ENCODE measurements at places on chromosomes 4 and X.

DNA sequence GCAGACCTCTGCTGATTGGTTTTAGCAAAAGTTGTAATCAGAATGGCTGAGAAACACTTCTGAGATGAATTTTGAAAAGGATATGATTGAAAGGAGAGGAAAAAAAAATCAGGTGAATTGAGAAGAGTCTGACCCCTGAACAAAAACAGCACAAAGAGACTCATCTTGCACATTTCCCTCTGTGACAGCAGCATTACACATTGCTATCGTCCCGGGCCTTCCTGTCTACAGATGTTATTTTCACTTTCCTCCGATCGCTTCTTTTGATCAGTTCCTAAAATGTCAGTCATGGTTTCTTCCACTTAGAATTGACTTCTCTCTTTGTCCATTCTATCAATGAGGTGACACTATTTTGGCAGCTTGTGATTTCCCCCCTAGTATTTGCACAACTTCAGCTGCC is 262.6 kb downstream of the GPC3 start:
- DNase-seq, result no peak

- no peak for DNase-seq
Observed at GRCh38 chr4:15027921-15028435, 25.7 kb downstream of the CPEB2 start.

DNA sequence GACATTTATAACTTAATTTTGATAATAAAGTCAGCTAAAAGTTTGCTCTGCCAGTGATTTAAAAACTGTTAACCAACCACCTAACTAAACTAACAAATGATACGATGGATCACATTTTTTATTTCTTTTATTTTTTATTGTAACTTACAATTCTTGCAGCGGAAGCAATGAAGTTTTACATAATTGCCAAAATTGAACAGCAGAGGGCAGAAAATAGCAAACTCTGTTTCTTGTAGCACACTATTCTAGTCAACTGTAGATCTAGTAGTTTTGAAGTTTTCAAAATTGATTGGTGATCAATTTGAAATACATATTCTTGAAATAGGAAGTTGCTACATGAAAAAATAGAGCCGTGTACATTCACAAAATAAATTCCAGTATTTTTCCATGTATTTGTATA is 2.8 kb upstream of the GRIA2 start:
- DNase-seq, result no peak

DNA sequence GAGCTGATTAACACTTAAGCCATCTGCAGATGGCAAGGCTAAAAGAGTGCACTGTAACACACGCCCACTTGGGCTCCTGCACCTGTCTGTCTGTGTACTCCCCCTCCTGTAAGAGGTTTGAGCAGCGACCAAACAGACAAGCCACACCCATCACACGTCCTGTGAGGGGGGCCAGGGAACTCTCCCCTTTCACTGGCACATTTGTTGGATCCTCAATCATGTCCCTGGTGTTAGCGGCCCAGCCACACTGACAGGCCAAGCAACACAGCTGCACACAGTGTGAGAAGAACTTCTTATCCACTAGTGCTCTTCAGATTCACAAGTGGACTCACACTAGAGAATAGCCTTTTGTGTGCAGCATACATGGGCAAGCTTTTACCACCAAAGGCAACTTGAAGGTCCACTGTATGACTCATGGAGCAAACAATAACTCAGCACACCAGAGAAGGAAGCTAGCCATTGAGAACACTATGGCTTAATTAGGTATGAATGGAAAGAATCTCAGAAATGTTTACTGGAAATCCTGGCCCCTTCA is 29.1 kb upstream of the UTP14A start:
- DNase-seq, result no peak

GRCh38 chr4:151093203-151093602 is 6.2 kb upstream of the RPS3A start:
- DNase-seq, result no peak

GRCh38 chrX:153641627-153642026 is 5.4 kb upstream of the DUSP9 start:
- DNase-seq, result no peak

DNA sequence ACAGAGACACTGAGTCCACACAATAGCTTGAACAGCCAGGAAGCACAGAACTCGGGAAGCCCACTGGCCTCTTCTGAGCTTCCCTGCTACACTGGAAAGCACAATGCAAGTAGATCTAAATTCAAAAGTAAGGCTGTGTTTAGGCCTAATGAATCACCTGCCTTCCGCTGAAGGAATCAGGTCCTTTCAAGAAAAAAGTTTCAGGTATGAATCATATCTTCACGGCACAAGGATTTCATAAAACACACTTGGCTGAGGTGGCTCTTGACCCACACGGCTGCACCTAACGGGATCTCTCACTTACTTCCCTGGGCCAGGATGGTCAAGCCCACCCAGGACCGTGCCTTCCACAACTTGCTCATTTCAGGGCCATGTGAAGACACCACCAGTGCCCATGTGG is 59.3 kb downstream of the IRF2 start:
- no peak for DNase-seq

GRCh38 chr4:114582621-114583020 is 16.0 kb upstream of the UGT8 start:
- DNase-seq, result no peak

DNA sequence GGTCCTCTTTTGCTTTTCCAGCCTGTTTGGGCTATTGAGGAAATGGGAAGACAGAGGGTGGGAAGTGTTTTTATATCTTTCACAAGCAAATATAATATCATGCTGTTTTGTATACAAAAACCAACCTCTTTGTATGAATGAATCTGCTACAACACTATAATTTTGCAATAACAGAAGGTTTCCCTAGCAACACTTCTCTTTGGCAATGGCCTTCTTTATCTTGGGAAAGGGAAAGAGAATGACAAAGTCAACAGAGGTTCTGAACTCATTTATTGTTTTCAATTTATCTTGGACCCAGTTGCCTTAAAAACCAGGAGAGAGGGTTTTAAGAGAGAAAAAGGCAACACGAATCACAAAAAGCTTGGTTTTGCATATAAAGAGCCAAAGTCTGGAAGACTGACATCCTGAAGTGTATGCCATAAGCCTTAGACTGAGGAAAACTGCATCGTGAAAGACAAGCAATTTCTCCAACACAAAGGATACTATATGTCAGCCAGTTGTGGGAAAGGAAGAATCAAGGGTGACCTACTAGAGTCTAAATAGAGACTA is 121.8 kb upstream of the FAM241A start:
- no peak for DNase-seq

GRCh38 chrX:151870602-151871001 is 42.1 kb upstream of the MAGEA4 start:
- no peak for DNase-seq

GRCh38 chrX:72460715-72461114 is 111.9 kb downstream of the HDAC8 start:
- DNase-seq, result no peak

- DNase-seq, result no peak
Observed at GRCh38 chrX:46506076-46506475, 39.1 kb downstream of the ZNF674 start.

DNA sequence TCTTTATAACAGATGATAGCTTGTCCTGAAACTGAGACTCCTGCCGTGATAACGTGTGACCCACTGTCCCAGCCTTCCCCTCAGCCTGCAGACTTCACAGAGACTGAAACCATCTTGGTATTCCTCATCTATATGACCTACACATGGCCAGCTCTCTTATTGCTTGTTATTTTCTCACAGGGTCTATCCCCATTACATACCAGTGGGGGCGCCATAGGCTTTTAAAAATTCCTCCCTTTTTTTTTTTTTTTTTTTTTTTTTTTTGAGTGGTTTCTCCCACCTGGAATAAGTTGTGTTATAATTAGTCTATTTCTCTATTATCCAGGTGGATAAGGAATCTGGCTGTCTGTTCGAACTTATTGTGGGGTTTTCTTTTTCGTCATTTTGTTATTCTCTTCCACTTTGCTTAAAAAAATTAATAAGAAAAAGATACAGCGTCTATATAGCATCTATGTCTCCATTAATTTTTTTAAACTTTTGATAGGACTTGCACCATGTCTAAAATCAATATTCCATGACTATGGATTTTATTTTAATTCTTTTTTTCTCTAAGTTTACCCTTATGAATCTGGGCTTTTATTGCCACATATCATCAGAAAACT is 47.2 kb downstream of the GYG2 start:
- no peak for DNase-seq

DNA sequence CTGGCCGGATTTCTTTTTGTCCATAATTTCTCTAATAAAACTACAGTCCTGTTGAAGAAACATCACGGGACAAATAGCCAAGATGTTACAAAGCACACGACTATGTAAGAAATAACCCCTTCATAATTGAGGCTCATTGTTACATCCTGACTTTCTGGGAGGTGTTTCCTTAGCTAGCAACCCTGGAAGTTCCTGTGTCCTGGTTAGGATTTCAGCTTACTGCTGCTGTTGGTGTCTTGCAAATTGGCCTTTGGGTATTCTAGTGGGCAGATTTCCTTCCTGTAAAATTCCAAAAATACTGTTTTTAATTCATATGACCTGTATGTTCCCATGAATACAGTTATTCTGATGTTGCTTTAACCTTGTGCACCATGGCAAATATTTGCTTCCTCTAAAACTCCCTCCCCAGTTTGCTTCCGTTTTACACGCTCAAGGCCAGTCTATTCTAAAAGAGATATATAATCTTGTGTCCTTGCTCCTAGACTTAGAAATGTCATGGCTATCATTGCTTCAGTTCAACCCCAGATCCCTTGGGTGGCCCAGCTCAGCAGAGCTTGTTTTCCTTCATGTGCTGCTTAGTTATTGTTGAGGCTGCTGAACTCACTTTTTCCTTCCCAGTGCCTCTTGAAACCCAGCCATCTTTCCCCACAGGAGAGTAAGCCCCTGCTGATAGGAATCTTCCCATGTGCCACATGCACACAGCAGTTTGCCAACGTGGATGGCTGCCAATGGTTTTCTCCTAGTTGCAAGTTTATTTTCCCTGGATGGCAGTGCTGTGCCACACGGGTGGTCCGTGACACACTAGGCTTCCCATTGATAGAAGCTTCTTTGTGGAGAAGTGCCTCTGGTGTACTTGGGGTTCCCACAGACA is 75.8 kb downstream of the TSPAN7 start:
- DNase-seq, result no peak

GRCh38 chr4:140344621-140345020 is 28.8 kb upstream of the SCOC start:
- DNase-seq, result no peak

GRCh38 chr4:152028131-152028530 is 267.3 kb upstream of the GATB start:
- no peak for DNase-seq

GRCh38 chr4:88033309-88033708 is 25.9 kb downstream of the PKD2 start:
- peak; percentile 26 for DNase-seq

DNA sequence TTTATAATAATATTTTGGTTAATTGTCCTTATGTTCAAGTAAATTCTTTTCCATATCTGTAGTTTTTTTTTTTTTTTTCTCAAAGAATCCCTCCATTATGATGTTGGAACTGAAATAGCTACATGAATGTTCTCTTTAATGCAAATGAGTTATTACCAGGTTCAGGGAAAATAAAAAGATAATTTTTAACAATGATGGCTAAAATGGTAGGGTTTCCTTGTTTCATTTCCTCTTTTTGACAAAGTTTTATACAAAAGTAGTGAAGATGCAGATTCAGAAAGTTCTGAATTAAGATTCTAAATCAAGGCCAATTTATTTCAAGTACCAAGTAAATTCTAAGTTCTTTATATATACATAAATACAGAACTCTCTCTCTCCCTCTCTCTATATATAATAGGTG is 779.0 kb upstream of the INTU start:
- DNase-seq, result no peak

Data from stimulated activated naive CD8-positive, alpha-beta T cell treated with anti-CD3 and anti-CD28 coated beads, Interleukin-15, Interleukin-2, amounts not matched to agents 100 U/mL and 50 U/mL, for 24 hours (primary cell).